ENCODE measurements at places on chromosomes 16 and 17. TPM values are rescaled to one million over a fixed set of nuclear protein-coding genes. Genes with fewer than 3 reads are reported as not detected.

The IRF8 gene
- total RNA-seq = not detected

The SPNS2 gene
- 0.67 TPM for total RNA-seq

The CD300LB gene
- total RNA-seq = not detected

The NAGS gene
- total RNA-seq = 2.2 TPM

The CCL17 gene
- total RNA-seq = not detected

The PDILT gene
- not detected for total RNA-seq

The LAT gene
- total RNA-seq = 0.83 TPM

The FAM20A gene
- total RNA-seq = not detected

The TBC1D3G gene
- total RNA-seq = not detected

The HOXB13 gene
- not detected for total RNA-seq

The C17orf78 gene
- not detected for total RNA-seq

The PLLP gene
- total RNA-seq = 1.7 TPM

The C17orf107 gene
- 4.4 TPM for total RNA-seq

The HLF gene
- 0.32 TPM for total RNA-seq

The PDIA2 gene
- total RNA-seq = not detected

The ADAD2 gene
- 0.17 TPM for total RNA-seq

The CTF1 gene
- 2.8 TPM for total RNA-seq

The RBBP6 gene
- total RNA-seq = 44.4 TPM

The GNGT2 gene
- not detected for total RNA-seq

The METTL9 gene
- 86.1 TPM for total RNA-seq

The FLOT2 gene
- 129 TPM for total RNA-seq

The STH gene
- not detected for total RNA-seq

The CDRT15 gene
- total RNA-seq = not detected

The OMG gene
- not detected for total RNA-seq

The ATP5PD gene
- total RNA-seq = 142 TPM

The CCL14 gene
- total RNA-seq = not detected

The CALCOCO2 gene
- total RNA-seq = 51.7 TPM

The TBC1D3H gene
- total RNA-seq = not detected

The KPNA2 gene
- total RNA-seq = 63.7 TPM

The ZNF232 gene
- 5.0 TPM for total RNA-seq

The C16orf92 gene
- total RNA-seq = not detected

The ZNF594 gene
- 5.8 TPM for total RNA-seq

The CHST4 gene
- total RNA-seq = 0.17 TPM

The ZSCAN10 gene
- total RNA-seq = not detected

The TRIM65 gene
- 19.3 TPM for total RNA-seq

The MT1F gene
- 8.6 TPM for total RNA-seq
